Brain (organoid and tissue), 16 donors: ENCODE measurements at places on chromosomes 7 and 10.
A peak's percentile ranks its signal among the peaks of the same experiment; 100 is the strongest.

DNA sequence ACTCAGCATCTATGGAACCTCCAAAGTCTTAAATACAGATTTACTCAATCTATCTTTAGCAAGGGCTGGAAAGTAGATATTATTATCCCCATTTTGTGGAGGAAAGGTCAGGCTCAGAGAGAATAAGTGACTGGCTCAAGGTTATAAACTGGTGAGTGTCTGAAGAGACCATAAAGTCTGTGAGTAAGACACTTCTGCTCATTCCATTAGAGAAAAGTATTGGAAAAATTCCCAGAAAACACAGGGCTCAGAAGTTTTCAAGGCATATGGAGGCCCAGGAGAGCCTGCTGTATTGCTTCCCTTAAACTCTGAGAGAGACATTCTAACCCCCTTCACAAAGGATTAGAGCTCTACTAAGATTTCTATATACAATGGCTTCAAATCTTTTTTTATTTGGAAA, 134.8 kb downstream of the PCDH15 start:
- no peak for DNase-seq

GRCh38 chr7:23294549-23295400, 4.4 kb upstream of the MALSU1 start:
- DNase-seq: no peak

DNA sequence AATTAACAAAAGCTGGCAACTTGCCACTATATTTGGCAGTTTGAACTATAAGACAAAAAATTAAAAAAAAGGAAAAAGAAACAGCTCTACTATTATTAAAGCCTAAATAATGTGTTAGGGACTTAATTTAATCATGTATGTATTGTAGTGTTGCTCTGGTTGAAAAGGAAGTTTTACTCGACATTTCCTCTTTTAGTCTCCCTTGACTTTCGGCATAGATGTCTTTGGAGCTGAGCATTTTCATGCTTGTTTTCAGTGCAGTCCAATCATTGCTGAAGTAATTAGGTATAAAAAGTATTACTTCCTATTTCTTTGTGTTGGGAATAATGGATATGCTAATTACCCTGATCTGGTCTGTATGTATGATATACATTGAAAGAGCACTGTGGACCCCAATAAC, 216.8 kb upstream of the KLF6 start:
- no peak for DNase-seq

GRCh38 chr10:51386248-51386885, 312.1 kb downstream of the PRKG1 start:
- DNase-seq: no peak

- no peak for DNase-seq
Observed at GRCh38 chr7:157553256-157553655, 216.5 kb downstream of the DNAJB6 start.

GRCh38 chr10:95209509-95210127, 15.6 kb downstream of the ACSM6 start:
- DNase-seq: no peak

GRCh38 chr10:78405231-78405630, 371.6 kb downstream of the RPS24 start:
- DNase-seq: no peak

- no peak for DNase-seq
Observed at GRCh38 chr7:151590071-151590849, 70.6 kb upstream of the RHEB start.

DNA sequence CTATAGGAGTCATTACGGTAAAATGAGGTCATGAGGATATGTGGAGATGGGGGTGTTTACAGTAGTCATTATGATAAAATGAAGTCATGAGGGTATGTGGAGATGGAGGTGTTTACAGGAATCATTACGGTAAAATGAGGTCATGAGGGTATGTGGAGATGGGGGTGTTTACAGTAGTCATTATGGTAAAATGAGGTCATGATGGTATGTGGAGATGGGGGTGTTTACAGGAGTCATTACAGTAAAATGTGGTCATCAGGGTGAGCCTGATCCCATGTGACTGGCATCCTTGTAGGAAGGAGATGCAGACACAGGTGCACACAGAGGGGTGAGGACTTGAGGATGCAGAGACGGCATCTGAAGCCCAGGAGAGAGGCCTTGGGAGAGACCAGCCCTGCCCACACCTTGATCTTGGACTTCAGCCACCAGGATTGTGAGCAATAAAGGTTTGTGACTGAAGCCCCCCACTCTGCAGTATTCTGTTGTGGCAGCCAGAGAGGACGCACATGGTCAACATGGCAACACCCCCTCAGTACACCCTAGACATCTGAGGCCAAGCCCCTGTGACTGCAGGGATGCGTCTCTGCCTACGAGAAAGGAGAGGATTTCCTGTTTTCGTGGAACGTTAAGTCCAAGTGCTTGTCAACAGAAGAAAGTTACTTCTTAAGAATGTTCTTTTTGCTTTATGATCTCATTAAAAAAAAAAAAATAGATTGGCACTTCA, 544.4 kb downstream of the DNAJB6 start:
- no peak for DNase-seq

GRCh38 chr10:114073395-114074186, 29.9 kb downstream of the ADRB1 start:
- no peak for DNase-seq

GRCh38 chr7:88169717-88170320, 50.0 kb downstream of the SRI start:
- peak; percentile 65 for DNase-seq

GRCh38 chr10:24603333-24603732, 120.4 kb downstream of the ARHGAP21 start:
- DNase-seq: no peak

DNA sequence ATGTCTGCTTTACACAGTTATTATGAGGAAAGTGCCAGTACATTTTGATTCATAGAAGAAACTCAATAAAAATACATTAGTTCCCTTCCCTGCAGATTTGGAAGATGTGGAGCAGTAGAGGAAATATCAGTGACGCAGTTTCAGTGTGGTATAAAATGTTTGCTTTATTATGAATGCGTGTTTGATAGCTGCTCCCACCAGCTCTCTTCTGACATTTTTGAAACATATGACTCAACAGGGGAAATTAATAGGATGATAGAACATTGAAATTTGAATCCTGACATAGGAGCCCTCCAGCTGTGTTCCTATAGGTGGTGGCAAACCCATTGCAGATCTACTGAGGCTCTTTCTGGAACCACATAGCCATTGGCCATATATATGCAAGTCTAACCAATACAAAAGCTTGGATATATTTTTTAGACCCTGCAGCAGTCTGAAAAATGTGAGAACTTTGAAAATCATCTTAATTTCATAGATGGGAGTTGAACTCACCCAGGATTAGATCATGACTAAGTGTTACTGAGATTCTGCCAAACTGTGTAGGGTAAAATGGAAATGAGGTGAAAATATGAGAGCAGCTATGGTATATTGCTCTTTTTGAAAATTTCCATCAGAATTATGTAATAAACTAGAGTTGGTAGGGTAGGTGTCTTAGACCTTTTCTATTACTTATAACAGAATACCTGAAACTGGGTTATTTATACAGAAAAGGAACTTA, 47.8 kb downstream of the BZW2 start:
- DNase-seq: no peak

DNA sequence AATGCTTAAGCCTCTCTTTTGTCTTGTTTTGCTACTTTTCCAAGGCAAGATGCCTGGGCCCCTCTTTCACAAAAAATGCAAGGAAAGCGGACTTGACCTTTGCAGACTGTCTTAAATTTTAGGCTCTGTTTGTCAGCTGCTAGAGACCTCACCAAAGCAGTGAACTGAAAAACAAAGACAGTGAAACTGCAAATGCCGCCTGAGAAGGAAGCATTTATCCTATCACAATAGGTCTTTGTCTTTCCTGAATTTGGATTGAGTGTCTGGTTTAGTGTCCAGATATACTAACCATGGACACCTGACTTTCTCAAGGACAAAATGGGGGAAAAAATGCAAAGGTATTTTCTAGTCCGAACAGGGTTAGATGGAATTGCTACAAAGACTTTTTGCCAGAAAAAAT, 256.9 kb downstream of the INHBA start:
- no peak for DNase-seq

GRCh38 chr7:158536871-158537515, 50.6 kb downstream of the PTPRN2 start:
- no peak for DNase-seq

- DNase-seq: no peak
Observed at GRCh38 chr10:13789448-13789829, 202.7 kb downstream of the PRPF18 start.

GRCh38 chr10:35451151-35452016, 115.1 kb downstream of the CCNY start:
- DNase-seq: no peak

DNA sequence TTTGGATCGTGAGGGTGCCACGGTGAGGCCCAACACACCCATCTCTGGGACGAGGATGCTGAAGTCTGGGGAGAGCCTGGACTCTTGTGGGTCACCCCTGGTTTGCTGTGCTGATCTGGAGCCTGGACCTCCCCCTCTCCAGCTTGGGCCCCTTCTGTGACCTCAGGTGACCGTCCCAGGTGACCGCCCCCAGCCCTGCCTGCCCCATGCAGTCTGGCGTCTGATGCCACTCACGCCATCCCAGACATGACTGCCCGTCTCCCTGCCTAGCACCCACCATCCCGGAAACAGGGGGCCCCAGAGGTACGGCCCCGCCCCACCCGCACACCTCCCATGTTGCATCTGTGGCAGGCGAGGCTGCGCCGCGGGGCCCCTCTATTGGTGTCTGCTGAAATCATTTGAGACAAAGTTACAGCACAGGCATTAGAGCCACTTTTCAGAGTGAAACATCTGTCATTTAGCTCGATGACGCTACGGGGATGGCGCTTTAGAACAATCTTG, 21.1 kb downstream of the UNCX start:
- no peak for DNase-seq

GRCh38 chr7:45073031-45073785, 15.6 kb downstream of the NACAD start:
- DNase-seq: no peak

- no peak for DNase-seq
Observed at GRCh38 chr10:104322416-104322782, 15.9 kb downstream of the ITPRIP start.

DNA sequence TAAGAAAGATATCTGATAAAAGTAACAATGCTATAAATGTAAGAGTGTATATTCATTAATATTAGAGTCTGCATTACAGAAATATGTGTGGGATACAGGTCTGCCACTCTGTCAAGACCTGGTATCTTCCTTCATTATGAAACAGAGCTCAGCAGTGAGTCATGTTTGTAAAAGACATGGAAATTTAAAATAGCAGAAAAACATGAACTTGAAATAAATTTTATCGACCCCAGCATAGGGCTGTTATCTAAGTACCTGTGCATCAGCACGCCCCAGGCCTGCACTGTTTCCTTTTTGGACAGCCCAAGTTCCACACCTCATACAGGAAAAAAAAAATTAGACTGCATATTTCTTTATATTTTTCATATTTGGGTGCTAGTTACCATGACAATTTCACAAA, 58.0 kb upstream of the ZPBP start:
- DNase-seq: no peak

DNA sequence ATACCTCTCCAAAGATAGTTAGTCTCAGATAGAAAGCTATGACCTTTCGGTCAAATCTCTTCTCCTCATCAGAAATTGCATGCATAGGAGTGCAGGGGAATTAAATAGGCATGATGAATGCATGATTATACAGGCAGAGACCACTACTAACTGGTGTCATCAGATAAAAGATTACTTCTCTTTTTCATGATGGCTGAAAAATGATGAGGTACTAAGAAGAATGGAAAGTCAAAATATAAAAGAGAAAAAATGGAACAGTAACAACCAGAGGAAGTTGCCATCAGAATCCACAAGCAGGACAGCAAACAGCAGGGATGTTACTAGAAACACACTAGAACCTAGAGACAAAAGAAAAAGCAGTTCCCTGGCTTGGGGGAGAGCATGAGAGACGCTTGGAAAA, 31.6 kb downstream of the CTTNBP2 start:
- no peak for DNase-seq

- no peak for DNase-seq
Observed at GRCh38 chr7:128099204-128099671, 68.0 kb upstream of the LRRC4 start.

GRCh38 chr10:100980311-100980710, 7.0 kb downstream of the MRPL43 start:
- no peak for DNase-seq

GRCh38 chr10:75229971-75230370, 5.8 kb downstream of the COMTD1 start:
- DNase-seq: no peak

GRCh38 chr7:130263130-130263529, 3.5 kb upstream of the CPA2 start:
- DNase-seq: no peak

DNA sequence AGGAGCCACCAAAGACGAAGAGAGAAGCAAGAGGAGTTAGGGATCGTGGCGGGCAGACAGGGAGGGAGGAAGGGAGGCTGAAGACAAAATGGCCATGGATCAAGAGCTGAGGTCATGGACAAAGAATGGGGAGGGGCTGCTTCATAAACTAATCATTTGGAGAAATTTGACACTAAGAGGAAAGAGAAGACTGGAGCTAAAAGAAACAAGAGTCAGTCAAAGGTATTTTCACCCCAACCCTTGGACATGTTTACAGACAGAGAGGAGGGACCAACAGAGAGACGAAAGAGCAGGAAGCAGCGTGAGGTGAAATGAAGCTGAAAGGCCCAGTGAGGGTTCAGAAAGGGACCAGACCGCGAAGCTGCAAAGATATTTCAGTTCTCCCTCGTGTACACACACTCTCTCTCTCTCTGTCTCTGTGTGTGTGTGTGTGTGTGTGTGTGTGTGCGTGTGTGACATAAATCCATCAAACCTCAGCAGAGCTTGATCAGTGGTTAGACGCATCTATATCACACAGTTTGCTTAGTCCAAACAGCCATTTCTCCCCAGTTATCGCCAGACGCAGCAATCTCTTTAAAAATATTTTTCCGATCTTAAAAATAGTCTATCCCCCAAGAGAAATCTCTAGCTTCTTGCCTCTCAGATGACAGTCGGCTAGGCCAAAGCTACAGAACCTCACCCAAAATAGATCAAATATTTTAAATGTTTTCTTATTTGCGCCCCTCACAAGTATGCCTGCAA, 12.5 kb upstream of the CALD1 start:
- no peak for DNase-seq

- no peak for DNase-seq
Observed at GRCh38 chr10:1661859-1662437, 75.4 kb downstream of the ADARB2 start.

- no peak for DNase-seq
Observed at GRCh38 chr7:80678707-80679106, 40.3 kb downstream of the CD36 start.

DNA sequence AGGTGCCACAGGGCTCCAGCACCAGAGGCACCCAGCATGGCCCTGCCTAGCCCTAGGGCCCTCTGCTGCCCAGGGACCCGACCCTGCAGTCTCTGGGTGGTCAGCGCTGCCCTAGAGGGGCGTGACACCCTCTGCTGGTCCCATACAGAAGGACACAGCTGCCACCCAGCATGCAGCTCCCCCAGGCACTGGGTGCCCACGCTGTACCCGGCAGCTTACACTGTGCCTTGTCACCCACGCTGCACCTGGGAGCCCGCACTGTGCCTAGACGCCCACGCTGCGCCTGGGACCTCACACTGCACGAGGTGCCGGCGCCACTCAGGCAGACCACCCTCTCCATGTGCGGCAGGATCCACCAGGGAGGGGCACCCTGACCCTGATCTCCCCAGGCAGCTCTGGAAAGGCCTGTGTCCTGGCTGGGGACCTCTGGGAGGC, 55.2 kb downstream of the PWWP2B start:
- DNase-seq: no peak
